Effector memory CD8-positive, alpha-beta T cell (primary cell): ENCODE measurements at places on chromosomes 12 and 14.

- DNase-seq = no peak
Observed at GRCh38 chr12:83092606-83093005, 405.9 kb downstream of the TMTC2 start.

GRCh38 chr12:52656616-52657015 lies 4.6 kb upstream of the KRT2 start:
- DNase-seq = no peak

DNA sequence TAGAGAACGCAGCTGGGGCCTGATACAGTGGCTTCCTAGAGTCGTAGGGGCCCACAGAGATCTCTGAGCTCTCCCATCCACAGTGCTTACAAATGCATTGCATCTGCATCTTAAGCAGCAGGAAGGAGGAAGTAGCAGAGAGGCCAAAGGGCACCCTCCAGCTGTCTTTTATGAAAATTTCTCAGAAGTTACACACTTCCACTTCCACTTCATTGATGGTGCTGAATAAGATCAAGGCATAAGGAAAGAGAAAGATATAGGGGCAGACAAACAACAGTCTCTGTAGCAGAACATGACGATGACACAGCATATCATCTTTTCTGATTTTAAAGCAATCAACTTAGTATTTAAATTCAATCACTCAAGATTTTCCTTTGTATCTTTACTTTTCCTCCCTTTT lies 51.6 kb upstream of the ABCC9 start:
- DNase-seq = no peak

- DNase-seq = no peak
Observed at GRCh38 chr12:127290251-127290650, 976.7 kb upstream of the TMEM132C start.

DNA sequence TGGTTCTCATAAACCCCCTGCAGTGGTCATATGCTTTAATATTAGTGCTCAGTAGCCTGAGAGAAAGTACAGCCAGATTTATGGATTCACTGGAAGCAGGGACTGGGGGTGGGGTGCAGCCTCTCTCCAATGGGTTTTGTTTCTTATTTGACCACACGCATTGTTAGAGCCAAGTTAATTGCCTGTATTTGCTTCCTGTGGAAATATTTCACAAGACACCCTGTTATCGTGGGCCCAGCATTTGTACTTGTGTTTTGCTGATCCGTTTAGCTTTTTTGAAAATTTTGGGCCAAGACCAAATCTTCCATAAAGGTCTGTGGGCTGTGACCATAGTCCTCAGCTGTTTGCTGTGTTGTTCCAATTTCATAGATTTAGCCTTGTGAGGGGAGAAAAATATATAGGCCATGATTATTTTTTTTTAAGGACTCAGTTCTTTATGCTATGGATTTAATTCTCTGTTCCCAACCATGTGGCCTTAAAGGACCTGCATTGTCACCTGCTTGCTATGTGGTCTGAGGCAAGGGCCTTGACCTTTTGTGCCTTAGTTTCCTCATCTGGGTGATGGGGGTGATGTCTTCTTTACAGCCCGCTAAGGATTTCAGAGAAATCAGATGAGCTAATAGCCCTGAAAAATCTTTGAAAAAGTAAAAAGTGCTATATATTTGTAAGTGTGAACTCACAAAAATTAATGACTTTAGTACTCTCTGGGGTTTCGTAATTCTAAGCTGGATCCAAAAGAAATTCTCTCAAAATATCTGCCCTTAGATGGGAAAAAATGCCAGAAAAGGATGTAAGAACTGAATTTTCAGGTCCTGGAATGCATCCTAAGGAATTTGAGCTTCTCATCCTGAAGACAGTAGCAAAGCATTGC lies 370.2 kb downstream of the DPF3 start:
- no peak for DNase-seq

GRCh38 chr12:58920102-58920960 lies at the start of gene LRIG3:
LRIG3 (minus strand) TSS chr12:58920504; CDS start chr12:58920235, 269 bp downstream.
- DNase-seq = no peak

- no peak for DNase-seq
Observed at GRCh38 chr12:31736472-31736871, 7.7 kb upstream of the AMN1 start.

- no peak for DNase-seq
Observed at GRCh38 chr12:24133384-24133783, 183.9 kb upstream of the SOX5 start.

GRCh38 chr12:22340143-22340542 lies 5.6 kb upstream of the ST8SIA1 start:
- no peak for DNase-seq

GRCh38 chr12:131895640-131896079 lies 1.2 kb downstream of the ULK1 start:
- DNase-seq = no peak

DNA sequence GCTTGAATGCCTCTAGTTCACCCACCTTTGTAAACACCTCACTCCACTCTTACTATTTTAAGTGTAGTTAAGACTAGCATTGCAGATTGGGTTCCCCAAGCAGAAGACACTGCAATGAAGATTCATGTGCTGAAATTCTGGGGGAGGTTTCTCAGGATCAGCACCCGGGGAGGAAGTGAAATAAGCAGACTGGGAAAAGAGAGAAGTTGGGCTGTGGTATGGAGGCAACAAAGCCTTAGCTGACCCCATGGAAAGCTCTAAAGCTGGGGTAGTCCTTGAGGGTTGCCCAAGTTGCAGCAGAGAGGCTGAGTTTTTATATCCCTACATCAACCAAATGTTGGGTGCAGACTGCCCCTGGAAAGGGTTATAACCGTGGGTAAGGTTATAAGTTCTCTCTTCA lies 23.9 kb upstream of the IGF1 start:
- no peak for DNase-seq

DNA sequence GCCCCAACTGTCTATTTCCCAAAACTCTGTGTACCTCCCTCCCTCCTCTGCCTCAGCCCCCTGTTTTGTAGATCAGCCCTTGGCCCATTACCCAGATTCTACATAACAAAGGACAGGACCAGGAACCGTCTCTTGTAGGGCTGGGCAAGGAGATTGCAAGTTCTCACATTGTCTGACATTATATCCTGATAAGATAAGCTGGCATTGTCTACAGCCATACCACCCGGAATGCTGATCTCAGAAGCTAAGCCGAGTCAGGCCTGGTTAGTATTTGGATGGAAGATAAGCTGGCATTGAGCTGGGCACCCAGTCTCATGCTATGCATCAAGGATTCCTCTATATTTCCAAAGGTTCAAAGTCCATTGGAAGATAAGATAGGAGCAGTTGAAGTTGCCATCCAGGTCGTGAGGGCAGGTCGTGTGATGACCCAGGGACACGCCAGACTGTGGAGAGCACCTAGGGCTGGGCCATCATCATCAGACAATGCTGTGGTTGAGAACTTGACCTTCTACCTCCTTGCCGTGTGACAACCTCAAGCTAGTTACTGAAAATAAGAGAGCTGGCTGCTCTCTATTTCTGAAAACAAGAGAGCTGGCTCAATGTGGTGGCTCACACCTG lies 29.5 kb downstream of the PHETA1 start:
- DNase-seq = no peak

DNA sequence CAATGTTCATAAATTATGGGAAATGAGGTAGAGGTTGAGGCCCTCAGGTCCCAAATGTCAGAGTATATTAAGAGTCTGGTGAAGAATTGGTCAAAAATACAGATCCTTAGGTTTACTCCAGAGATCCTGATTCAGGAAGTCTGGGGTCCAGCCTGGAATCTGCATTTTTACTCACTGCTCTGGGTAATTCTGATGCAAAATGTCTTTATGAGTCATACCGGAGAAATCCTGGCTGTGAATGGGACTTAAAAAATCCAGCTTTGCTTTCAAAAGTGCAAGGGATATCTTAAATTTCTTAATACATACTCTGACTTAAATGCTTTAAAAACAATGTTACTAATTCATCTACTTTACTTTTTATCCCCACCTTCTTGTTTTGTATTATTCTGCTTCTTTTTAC lies 74.5 kb downstream of the FERMT2 start:
- no peak for DNase-seq

DNA sequence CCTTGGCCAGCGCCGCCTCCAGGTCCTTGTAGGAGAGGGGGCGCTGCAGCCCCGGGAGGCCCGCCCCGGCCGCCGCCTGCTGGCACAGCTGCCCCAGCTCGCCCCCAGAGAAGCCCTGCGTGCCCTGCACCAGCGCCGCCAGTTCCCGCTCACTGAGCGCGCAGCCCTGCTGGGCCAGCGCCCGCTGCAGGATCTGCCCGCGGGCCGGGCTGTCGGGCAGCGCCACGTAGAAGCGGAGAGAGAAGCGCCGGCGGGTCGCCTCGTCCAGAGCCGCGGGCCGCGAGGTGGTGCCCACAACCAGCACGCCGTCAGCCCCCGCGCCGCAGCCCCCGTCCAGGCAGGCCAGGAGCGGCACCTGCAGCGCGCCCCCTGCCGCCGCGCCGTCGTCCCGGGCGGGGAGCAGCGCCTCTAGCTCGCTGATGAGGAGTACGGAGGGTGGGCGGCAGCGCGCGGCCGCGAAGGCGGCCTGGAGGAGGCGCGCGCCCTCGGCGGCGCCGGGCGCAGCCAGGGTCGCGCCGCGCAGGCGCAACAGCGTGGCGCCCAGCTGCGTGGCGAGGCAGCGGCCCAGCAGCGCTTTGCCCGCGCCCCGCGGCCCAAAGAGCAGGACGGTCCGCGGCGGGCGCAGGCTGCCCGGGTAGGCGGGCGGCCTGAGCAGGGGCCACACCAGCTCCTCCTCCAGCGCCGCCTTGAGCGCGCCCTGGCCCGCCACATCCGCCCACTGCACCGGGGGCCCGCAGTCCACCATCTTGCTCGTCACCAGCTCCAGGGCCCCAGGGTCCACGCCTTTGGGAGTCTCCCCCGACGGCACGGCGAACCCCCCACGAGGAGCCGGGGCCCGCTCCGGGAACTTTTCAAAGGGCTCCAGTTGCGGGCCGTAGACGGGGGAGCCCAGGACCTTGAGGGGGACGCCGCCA lies 27.7 kb downstream of the FIGNL2 start:
- peak; percentile 78 for DNase-seq

DNA sequence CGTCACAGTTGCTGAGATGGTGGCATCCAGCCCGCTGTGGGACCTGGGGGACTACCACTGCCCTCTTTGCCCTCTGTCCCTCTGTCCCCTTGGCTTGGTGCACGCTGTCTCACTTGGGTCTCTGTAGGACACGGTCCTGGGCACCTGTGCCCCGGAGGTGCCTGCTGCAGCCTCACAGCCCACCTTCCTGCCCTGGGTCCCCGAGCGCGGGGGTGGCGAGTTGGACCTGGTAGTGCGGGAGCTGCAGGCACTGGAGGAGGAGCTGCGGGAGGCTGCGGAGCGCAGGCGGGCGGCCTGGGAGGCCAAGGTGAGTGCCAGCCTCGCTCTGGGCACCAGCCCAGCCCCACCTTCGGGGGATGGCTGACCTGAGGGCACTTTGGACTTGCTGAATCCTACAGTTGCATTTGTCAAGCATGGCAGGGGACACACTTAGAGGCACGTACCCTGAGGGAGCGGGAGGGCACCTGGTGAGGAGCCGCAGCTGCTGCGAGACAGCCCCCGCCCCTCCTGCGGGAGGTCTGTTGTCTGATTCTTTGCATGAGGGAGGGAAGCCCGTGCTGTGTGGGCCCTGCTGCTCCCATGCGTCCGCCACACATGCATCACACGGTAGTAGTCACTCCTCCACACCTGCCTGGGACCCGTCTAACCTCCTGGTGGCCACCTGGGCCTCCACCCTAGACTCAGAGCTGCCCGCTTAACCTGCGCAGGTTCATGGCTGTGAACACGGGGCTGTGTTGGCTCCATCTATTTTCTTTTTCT lies 6.8 kb downstream of the TEDC1 start:
- DNase-seq = no peak

DNA sequence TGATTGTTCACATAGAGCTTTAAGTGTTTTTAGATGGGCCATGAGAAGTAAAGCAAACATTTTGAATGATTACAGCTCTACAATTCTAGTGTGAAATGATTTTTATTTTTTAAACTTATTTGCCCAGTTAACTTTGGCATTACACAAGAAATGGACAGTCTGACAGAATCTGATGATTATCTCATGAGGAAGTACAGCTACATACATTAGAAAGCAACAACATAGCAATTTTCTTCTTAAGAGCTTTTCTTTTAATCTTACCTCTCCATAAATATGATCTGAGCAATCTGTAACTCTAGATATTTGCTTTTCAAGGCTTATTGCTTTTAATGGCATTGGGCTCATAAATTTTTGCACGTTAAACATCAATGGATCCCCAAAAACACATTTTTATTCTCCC lies 26.5 kb upstream of the PPP1R12A start:
- DNase-seq = no peak

- peak; percentile 66 for DNase-seq
Observed at GRCh38 chr12:101823891-101824290, 6.9 kb downstream of the GNPTAB start.

DNA sequence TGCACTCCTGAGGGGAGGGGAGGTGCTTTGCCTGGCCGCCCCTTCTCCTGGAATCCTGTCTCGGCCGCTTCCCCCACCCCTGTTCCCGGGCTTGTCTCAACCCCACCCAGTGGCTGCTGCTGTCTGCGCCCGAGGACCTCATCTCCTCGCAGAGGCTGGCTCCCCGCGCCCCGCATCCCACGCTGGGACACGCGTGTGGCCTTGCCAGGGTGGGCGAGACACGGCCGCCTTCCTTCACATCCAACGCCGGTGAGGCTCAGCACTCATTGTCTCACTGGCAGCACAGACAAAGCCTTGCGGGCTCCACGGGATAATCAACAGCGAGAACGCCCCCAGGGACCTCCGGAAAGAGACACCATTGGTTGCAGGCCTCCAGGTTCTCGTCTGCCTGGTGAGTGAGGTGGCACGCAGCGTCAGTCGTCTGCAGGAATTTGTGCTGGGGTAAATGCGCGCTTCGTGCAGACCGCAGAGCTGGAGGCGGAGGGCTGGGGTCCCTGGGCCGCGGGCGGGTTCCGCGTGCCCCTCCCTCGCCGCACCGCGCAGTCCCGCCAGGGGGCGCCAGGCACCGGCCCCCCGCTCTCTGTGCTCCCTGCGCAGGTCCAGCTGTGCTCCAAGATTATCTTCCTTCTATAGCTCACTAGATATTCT lies 26.8 kb downstream of the CCDC177 start:
- DNase-seq = no peak

- DNase-seq = no peak
Observed at GRCh38 chr14:26276757-26277156, 321.1 kb downstream of the NOVA1 start.

DNA sequence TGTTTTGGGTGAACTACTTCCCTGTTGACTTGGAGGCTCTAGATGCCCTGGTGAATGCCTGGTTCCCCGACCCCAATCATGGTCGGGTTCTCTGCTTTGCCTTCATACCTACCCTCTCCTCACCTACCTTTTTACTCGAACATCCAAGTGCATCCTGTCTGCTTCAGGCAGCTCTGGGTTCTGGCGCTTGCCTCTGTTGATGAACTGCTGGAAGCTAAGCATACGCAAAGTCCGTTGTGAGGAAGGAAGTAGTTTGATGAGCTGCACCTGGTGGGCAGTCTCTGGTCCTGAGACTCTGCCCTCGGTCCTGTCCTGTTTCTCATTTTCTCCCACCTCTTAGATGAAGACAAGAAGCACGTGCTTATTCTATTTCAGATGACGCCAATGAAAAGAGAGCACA lies 13.6 kb downstream of the KCNH3 start:
- DNase-seq = no peak
